ENCODE measurements at places on chromosomes 3 and 15.

DNA sequence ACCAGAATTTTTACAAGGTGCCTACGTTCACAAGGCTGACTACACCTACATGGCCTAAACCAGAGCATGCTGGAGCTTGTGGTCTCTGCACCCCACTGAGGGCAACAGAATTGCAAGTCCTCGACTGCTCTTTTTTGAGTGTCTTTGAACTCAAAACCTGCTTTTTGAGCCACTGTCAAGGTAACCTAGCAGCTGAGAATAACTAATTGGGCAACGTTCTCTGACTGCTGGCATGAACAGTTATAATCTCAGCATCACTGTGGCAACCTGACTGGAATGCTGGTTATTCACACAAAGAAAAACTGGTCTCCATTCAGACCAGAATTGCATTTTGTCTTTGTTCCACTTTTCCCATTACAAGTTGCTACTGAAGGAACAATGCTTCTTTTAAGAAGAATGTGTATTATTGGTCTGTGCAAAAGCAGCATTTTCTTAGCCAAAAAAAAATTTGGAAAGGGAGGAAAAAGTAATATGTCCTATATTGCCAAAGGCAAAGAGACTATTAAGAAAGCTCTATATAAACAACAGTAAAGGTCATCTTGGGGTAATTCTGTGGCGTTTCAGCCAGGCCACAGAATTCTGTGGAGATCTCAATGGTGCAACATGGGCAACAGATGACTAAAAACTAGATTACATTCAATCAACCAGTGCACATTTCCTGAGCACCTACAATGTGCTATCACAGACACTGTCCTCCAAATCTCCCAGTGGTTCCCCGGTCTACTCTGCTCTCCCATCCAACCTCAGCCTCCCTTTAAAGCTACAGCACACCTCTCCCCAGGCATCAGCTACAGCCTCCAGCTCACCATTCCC, 76.8 kb downstream of the TNIK start:
- no peak for DNase-seq

- DNase-seq = no peak
These were observed 40.5 kb upstream of the ROPN1 start for GRCh38 chr3:124032311-124032880.

- no peak for DNase-seq
These were observed 254.5 kb upstream of the SOX2 start for GRCh38 chr3:181457190-181457589.

DNA sequence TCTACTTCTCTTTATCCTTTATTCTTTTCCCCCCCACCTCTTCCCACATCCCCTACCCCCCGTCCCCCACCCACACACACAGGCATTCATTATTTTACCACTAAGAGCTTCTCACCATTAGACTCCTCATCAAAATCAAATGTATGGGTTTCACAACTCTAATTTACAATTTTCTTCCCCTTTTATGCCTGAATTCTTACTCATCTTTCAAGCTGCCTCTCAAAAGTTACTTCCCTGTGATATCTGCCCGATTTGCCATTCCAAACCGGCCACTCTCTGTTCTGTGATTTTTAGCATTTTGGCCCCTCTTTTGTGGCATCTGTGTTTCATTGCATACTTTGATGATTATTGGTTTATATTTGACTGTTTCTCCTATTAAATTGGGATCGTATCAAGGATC, 42.2 kb downstream of the SLC9A9 start:
- DNase-seq = peak; percentile 75

- no peak for DNase-seq
These were observed 48.9 kb downstream of the RFTN1 start for GRCh38 chr3:16464511-16465148.

Measured in inflammatory macrophage treated with lipopolysaccharide for 4 hours (primary cell).